Caco-2 (cell line): ENCODE measurements at places on chromosomes 12 and 14. TPM values are rescaled to one million over a fixed set of nuclear protein-coding genes. Genes with fewer than 3 reads are reported as not detected.

Gene PTGES3
- 241 and 242 TPM in 2 replicates for total RNA-seq

Gene RNASE1
- 1.2 and 1.5 TPM in 2 replicates for total RNA-seq

DNA sequence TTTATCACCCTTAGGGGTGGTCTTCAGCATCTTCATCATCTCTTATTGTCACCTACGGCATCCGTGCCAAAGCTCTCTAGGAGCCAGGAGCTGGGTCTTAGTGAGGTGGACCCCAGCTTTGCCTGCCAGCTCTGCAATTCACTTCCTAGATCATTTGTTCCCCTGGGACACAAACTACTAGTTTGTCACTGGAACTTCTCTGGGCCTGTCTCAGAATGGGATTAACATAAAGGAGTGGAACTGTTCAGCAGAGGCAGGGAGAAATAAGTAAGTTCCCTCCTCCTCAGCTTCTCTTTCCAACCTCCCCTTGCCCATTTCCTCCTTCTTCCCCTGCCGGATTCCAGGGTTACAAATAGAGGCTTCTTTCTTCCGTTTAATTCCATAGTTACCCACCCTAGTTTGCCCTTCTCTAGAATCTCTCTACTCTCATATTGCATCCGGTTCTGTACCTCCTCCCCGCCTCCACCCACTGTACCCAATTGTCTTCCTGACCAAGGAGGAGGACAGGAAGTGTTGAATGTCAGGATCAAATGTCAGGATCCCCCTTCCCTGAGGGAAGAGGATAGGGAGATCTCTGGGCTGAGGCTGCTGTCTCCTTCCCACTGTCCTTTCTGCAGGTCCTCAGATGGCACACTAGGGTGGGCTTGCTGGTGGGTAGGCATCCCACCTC, 25.0 kb downstream of the LARP4 start:
- no peak for DNase-seq
- H3K27me3 ChIP-seq, result no peaks in the 10 kb centered on the region
- H3K27ac ChIP-seq, result no peak overlapping the region
- H3K4me3 ChIP-seq, result no peak overlapping the region
- H3K36me3 ChIP-seq, result no peaks in the 10 kb centered on the region

DNA sequence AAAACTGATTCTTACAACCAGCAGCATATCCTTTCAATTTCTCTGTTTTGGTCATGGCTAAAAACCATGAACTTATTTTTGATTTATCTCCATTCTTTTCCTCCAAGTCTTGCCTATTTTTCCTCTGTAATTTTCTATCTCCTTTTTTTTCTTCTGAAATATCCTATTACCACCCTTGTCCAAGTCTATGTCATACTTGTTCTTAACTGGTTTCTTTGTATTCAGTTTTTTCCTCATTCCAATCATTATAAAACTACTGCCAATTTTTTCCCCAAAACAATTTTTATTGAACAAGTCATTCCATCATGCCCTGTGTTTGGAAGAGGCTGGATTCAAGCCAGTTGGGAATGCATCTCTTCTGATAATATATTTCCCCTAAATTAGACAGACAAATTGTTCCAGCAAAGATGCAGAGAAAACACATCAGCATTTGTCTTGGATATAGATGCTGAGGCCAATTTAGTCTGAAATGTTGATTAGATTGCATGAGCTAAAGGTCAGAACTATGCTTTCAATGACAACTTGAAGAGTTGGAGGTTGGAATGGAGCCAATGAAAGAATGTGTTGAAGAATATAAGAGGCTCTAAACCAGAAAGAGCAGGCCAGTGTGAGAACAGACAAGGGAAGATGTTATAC, 30.7 kb downstream of the OTOGL start:
- H3K27me3 ChIP-seq, result no peaks in the 10 kb centered on the region
- H3K27ac ChIP-seq, result no peak overlapping the region
- no peak for DNase-seq
- H3K4me3 ChIP-seq, result no peak overlapping the region
- no peaks in the 10 kb centered on the region for H3K36me3 ChIP-seq

- no peaks in the 10 kb centered on the region for H3K27me3 ChIP-seq
- DNase-seq, result no peak
- H3K4me1 ChIP-seq, result peaks cover 10% of the 10 kb centered on the region; the same call in 1 of the 2 replicates
- no peak overlapping the region for H3K27ac ChIP-seq
- no peak overlapping the region for H3K4me3 ChIP-seq
These were observed 7.1 kb downstream of the MIA2 start for GRCh38 chr14:39240769-39241168.
